ENCODE measurements at places on chromosomes 3 and 15.

GRCh38 chr3:23691357-23691895 lies 114.3 kb upstream of the UBE2E1 start:
- DNase-seq = no peak

GRCh38 chr3:189822726-189823125 lies 191.5 kb downstream of the TP63 start:
- DNase-seq = no peak

DNA sequence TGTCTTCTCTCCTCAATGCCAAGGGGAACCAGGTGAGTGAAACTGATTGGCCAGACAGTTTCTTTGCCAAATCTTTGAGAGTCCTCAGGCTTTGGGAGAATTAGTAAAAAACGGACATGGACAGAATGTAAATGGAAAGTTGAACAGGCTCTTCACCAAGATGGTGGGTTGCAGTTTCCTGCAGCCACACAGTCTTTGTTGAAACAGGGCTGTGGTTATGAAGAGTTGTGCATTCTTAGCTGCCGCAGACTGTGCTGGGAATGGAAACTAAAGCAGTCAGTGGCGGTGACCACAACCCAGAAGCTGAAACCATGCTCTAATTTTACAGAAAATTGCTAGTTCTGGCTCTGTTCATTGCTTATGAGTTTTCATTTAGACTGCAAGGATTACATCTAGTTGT lies 42.1 kb upstream of the TASOR start:
- no peak for DNase-seq

DNA sequence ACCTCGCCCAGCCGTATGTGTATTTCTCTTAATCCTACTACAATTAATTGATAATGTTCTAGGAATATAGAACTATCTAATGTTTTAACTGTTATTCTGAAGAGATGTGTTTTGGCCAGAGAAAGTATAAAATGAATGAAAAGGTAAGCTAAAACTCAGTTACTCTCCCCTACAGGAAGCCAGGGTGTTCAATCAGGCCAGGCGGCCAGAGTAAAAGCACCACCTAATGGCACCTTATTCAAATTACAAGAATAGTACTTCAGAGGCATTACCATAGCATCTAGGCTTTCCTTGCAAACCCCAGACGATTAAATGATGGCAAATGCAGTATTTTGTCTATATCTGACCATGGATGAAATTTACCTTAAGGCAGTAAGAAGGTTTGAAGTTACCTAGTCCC lies 10.4 kb downstream of the SLC12A8 start:
- no peak for DNase-seq

- DNase-seq = no peak
Observed at GRCh38 chr3:168616915-168617314, 521.2 kb upstream of the GOLIM4 start.

GRCh38 chr3:193968380-193968974 lies 167.5 kb upstream of the HES1 start:
- DNase-seq = no peak

All from stimulated activated CD4-positive, alpha-beta T cell treated with anti-CD3 and anti-CD28 coated beads, Interleukin-2, amount 100 ng/mL, for 4 hours (primary cell).